ENCODE measurements at places on chromosomes 12 and 14.

DNA sequence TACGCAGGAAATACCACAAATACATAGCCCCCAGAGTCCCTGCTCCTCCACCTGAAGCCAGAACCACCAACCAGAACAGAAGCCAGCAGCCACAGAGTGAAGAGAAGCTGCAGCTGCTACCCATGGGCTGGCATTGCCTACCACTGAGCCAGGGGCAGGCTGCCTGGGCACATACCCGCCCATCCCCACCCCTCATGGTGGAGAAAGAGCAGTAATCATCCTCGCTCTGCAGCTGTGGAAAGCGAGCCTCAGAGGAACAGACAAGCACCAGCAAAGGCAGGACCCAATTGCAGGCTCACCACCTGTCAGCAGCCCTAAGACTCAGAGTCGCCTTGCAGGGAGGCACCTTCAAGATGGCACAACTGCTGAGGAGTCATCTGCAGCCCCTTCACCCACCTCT is 11.2 kb upstream of the CD9 start:
- DNase-seq = no peak

GRCh38 chr12:107032266-107032665 is 45.3 kb upstream of the MTERF2 start:
- DNase-seq = no peak

- DNase-seq = no peak
These were observed 161.6 kb downstream of the PIK3C2G start for GRCh38 chr12:18422871-18423270.

- no peak for DNase-seq
These were observed 19.0 kb downstream of the NOC4L start for GRCh38 chr12:132163041-132163910.

- no peak for DNase-seq
These were observed 7.7 kb upstream of the KRT82 start for GRCh38 chr12:52413782-52414345.

DNA sequence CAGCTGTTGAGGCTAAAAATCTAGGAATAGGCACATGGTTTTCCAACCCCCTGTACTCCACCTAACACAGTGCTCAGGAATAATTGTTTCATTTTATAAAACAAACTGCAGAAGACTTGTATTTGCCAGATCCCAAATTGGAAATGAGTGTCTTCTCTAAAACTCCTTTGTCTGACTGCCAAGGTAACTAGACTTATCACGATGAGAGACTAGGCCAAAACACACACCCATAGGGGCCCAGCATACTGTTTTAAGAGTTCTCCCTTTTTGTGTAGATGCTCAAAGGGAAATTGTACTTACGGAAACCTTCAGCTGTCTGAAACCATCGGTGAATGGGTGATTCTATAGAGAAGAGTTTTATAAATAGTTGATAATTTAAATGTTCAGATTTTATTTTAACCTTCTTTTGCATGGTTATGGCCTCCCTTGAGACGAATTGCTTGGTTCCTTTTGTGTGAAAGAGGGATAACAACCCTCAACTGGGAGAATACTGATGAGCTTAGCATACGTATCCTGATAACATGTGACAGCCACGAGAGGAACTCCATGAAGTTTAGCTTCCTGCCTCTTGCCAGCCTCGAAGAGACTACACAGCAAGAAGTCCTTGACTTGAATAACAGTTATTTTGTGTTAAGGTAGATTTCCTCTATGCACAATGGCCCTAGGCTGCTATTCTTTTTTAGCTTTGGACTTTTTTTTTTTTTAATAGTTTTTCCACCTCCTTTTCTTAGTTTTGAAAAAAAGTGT is 103.3 kb downstream of the PELI2 start:
- DNase-seq = no peak

DNA sequence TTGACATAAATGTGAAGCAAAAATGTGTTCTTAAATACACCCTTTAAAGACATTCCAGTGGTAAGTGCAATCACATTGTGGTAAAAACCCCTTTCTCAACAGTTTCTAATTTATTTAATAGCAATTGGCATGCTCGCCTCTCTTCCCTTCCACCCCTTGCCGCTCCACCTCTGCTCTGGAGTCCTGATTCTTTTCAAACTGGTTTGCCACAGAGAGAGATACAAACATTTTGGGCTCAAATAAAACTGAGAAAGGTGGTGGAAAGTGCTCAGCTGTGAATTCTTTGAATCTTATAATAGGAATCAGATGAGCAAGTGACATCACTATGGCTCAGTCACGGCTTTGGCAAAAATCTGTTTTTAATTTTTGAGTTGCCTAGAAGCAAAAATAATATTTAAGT is 993.9 kb downstream of the GALC start:
- DNase-seq = no peak

DNA sequence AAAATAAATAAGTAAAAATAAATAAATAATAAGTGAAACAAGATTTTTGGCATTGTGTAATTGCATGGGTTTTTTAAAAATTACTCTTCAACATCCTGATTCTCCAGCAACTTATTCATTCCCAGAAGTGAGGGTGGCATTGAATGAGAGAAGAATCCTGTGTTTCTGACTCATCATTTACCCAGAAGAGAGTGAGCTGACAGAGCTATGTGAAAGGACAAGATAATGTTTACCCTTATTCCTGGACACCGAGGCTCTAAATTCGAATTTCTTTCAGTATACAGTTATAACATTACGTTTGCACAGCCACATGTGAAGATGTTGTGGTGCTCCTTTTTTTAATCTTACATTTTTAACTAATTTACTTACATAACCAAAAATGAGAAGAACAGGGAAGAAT is 36.4 kb downstream of the BBS10 start:
- no peak for DNase-seq

GRCh38 chr12:5163661-5164060 is 120.0 kb downstream of the KCNA5 start:
- DNase-seq = no peak

DNA sequence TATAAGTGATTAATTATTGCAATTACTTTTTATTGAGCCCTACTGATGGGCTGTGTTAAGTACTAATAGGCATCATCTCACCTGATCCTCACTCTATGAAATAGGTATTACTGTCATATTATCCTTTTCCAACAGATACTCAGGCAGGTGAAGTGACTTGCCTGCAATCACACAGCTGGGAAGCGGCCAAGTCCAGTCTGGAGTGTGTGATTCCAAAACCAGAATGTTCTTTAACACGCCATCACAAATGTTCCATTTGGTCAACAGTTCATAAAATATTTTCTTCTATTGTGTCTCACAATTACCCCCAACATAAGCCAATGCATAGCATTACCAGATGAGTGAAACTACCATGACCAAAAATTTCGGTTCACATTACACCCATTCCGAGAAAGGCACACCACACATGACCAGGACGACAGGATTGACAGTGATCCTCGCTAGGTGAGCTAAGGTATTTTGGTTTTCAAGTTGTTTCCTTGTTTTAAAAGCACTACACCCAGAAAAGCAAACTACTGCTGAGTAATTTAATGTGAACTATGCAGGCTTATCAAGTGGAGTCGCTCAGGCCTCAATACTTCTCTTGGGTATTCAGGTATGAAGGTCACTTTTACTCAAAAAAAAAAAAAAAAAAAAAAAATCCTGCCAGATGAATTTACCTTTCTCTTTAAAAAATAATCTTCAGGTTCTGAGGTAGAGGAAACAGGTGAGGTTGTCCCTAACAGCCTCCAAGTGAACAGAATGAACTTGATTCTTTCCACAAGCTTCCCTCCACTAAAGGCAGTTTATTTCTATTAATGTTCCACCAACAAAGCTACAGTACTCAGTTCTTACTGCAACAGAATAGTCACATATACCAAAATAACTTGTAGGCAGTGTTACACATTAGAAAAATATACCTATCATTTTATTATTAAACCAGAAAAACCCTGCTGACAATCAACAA is 2.4 kb downstream of the VPS37B start:
- DNase-seq = no peak

GRCh38 chr14:67943947-67944346 is 124.4 kb downstream of the RAD51B start:
- no peak for DNase-seq

- DNase-seq = no peak
These were observed 751 bp downstream of the P3H3 start for GRCh38 chr12:6828781-6829535.

- DNase-seq = no peak
These were observed 7.6 kb upstream of the IFI27 start for GRCh38 chr14:94102768-94103482.

DNA sequence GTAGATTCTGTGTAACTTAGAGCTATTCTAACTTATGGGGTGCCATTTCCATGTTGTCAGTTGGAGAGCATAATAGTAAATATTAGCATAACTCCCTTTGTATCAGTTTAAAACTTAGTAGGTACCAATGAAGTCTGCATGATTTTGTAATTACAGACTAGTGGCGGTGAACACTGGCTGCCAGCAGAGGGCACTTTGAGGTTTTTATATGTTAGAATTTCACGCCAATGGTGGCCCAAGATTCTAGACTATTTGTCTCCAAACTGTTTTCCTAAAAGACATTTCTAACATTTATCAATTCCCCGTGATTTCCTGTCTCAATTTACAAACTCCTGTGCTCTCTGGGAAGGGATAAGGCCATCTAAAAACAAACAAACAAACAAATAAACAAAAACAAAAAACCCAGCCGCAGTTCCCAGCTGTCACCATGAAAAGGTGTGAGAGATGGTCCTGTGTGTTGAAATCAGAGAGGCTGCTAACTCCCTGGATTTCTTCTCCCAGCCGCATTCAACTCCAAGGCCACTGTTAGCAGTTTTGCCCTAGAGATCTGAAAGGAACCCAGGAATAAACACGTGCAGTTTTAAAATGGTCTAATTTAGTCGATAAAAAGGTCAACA is 57.6 kb downstream of the BRMS1L start:
- DNase-seq = no peak

DNA sequence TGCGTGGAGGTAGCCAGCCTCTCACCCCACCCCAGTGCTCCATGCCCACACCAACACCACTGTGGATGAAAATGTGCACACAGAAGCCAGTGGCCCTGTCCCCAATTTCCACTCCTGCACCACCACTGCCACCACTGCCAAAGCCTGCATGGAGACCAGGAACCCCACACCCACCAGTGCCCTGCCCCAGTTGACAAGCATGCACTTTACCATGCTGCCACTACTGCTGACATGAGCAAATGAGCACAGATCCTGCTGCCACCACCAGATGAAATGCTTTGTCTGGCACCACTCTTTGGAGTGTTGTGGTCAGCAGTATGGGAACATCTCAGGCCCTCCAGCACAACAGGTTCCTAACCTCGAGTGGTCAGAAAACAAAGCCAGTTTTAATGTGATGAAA is 104.1 kb downstream of the ATXN7L3B start:
- no peak for DNase-seq

DNA sequence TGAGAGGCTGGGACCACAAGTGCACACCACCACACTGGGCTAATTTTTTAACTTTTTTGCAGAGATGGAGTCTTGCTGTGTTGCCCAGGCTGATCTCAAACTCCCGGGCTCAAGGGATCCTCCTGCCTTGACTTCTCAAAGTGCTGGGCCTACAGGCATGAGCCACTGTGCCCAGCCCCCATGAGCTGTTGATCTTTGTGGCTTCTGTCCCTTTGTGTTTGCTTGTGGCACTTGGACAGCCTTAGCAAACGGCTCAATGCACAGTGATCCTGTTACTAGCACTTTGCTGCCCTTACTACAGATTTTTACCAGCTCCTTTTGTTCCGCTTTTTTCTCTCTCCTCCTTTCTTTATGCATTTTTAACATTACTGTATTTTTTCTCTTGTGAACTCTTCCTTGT is 25.3 kb upstream of the EVL start:
- no peak for DNase-seq

GRCh38 chr14:104439625-104440024 is 139.9 kb upstream of the C14orf180 start:
- no peak for DNase-seq

GRCh38 chr12:944211-944610 is 5.3 kb downstream of the RAD52 start:
- DNase-seq = no peak

DNA sequence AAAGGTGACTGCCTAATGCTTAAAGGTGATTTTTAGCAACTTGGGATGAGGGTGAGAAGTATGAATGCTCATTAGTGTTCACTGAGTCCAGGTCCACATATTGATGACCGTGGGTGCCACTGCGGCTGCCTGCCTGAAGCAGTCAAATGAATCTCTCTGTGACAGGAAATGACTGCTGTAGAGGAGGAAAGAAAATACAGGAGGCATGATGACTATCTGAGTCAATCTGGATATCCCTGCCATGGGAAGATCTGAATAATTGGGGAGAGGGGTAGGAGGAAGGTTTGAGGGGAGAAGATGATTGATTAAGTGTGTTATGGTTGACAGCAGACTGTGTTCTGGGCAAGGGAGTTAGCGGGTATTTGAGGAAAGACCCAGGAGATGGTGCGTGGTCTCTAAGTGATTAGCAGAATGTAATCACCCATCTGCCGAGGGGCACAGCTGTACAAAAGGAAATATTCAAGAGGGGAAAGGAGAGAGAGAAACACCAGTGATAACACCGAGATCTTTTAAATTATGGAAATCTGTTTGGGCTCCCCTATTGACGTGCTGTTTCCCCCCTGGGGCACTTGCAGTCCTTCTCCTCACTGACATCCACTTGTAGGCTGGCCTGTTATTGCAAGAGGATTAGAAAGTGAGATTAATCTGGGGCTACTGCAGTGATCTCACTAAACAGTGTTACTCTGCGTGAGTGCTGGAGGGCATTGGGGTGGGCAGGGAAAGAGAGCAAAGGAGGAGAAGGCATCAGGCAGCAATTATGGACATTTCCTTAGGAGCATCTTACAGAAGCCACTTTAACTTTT is 97.7 kb downstream of the AKAP6 start:
- no peak for DNase-seq

DNA sequence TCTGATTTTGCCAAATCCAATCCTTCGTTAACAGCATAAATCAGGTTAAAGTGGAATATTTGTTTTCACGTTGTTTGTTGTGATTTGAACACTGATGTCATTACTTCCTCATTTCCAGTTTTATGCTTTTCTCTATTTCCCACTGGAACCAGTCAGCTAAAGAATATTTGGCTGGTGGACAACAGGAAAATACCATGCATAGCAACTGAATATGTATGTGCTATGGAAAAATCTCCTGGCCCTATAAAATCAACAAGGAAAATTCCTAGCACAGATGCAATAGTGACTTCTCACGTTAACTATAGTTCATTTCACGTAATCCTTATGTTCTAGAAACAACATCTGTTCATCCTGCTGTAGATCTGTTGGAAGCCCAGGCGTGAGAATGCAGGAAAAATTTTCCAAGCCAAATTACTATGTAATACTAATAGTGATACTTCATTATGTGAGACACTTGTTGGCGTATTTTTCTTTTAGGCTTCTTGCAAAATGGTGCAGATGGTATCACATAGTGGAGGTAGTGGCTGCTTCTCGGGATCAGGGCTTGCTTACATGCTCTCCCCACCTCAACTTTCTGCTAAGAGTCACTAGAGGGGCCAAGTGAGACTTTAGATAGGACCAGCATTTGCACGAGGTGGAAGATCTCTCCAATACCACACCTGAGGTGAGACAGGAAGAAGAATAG is 86.3 kb upstream of the USP44 start:
- no peak for DNase-seq

DNA sequence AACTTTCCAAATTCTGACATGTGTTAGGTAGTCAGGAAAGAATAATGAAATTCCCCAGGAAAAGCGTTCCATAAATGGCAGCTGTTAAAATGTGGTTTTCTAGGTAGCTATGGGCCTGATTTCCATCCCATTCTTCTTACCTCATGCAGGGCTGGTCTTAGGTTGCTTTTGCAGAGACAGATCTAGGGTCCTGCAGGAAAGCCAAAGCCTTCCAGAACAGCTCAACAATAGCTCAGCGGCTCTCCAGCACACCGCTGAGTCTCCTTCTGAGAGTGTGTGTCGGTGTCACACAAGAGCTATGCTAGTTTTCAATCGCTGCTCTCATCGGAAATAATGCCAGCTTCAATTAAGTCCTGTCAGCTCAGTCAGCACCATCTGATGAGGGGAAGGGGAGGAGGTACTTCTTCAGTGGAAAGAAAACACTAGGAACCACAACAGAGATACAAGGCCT is 106.7 kb downstream of the TMEM30B start:
- no peak for DNase-seq

All from stimulated activated CD8-positive, alpha-beta memory T cell treated with anti-CD3 and anti-CD28 coated beads, Interleukin-7, amount 100 ng/mL, for 1 hour (primary cell).